Activated T-cell treated with anti-CD3 and anti-CD28 coated beads, Interleukin-2, amount 50 U/mL, for 72 hours (primary cell): ENCODE measurements at places on chromosomes 4 and X.

DNA sequence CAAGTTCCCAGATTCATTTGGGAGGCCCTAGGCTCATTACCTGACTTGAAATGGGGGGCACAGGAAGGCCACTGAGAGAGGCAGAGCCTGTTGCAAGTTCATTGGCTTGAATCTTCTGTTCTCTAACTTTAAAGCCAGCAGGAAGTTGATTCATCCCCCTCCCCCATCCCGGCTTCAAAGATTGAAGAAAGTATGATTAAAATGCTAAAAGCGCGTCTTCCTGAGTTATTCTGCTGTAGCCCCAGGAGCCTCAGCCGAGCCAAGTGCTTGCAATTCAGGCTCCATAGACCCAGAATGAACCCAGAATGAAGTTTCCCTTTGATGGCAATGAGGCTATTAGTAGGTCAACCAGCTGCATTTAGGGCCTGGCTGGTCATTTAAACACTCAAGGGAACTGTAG lies 14.7 kb downstream of the CHST7 start:
- H3K4me1 ChIP-seq: peaks cover 35% of the 10 kb centered on the region
- peak; percentile 48 for DNase-seq
- H3K4me3 ChIP-seq: peak overlapping the region; percentile 71
- H3K36me3 ChIP-seq: no peaks in the 10 kb centered on the region
- peaks cover 6% of the 10 kb centered on the region for H3K27me3 ChIP-seq
- peak overlapping the region; percentile 85 for H3K27ac ChIP-seq

- H3K4me1 ChIP-seq: peaks cover 36% of the 10 kb centered on the region
- H3K27ac ChIP-seq: no peak overlapping the region
- DNase-seq: no peak
- H3K27me3 ChIP-seq: no peaks in the 10 kb centered on the region
- H3K4me3 ChIP-seq: no peak overlapping the region
These were observed 1.1 kb downstream of the UBE2D3 start for GRCh38 chr4:102826105-102826889.

DNA sequence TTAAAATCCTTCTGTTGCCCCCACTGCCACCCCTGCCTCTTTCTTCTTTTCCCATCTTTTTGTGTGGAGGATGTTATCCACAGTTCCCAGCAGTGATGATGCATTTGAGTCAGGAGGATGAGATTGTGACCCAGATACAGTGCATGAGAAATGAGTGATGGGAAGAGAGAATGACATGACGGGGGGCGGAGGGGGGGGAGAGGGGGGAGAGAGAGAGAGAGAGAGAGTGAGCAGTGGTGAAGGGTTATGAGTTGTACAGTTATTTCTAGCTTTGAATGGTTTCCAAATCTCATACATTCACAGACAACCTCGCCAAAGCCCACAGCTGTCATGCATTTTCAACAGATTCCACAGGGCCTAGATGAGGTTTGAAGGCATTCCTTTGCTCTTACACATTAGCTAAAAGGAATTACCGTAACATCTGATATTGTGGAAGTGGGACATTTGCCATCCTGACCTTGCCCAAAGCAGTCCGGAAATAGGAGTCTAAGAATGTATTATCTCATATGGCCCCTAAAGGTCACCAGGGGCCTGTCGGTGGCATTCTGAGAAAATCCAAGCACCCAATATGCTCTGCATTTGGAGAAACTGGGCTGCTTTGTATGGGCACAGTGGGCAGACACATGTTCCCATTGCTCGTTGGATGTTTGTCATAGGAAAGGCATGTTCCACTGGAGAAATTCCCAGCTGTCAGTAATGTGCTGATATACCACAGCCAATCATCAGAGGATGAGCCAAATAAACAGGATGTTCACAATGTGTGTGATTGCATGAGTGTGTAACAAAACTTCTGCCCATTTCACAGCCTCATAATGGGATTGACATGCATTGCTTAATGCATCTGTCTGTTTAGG lies 435.8 kb downstream of the SPRY1 start:
- no peak for DNase-seq
- no peak overlapping the region for H3K4me3 ChIP-seq
- H3K27me3 ChIP-seq: no peaks in the 10 kb centered on the region
- no peaks in the 10 kb centered on the region for H3K36me3 ChIP-seq

DNA sequence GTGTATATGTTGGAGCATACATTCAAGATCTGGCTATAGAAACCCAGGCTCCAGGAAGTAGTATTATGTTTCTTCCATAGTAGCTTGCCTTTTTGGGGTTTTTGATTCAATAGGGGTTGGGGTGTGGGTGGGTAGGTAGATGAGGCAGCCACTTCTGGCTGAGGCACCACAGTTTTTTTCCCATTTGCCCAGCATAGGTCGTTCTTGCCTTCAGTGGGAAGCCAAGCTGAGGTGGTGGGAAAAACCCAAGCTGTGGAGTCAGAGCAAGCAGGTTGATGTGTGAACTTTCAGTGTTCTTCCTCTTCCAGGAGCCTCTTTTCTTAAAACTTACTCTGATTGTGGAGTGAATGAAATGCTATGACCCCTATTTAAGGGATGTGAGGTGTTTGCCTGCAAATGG lies 67.0 kb upstream of the RPS6KA3 start:
- no peak overlapping the region for H3K4me3 ChIP-seq
- DNase-seq: no peak
- H3K27me3 ChIP-seq: no peaks in the 10 kb centered on the region
- H3K36me3 ChIP-seq: peaks cover 1% of the 10 kb centered on the region

DNA sequence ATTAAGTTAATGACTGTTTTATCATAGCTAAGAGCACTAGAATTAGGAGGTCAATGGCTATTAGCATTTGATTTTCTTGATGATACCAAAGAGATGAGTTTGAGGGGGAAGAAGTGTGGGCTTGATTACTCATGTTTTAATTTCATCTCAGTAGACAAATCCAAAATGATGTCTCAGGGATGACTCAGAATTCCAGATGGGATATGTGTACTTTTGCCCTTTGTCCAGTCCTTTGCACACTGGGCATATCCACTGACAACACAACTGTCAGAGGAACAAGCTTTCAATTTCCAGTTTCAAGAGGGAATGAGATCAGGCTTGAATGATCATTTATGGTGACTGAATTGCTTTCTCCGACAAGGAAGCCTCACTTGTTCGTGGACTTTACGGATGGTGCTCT lies 325.3 kb upstream of the FTHL17 start:
- no peaks in the 10 kb centered on the region for H3K27me3 ChIP-seq
- no peaks in the 10 kb centered on the region for H3K36me3 ChIP-seq
- H3K4me1 ChIP-seq: no peaks in the 10 kb centered on the region
- no peak overlapping the region for H3K4me3 ChIP-seq
- no peak for DNase-seq

GRCh38 chrX:103531002-103531401 lies 11.7 kb upstream of the RAB40A start:
- H3K36me3 ChIP-seq: no peaks in the 10 kb centered on the region
- DNase-seq: no peak
- H3K27ac ChIP-seq: no peak overlapping the region

- H3K27ac ChIP-seq: no peak overlapping the region
- H3K4me3 ChIP-seq: no peak overlapping the region
- H3K4me1 ChIP-seq: no peaks in the 10 kb centered on the region
- H3K36me3 ChIP-seq: peaks cover 33% of the 10 kb centered on the region
- no peak for DNase-seq
These were observed 58.0 kb downstream of the STAP1 start for GRCh38 chr4:67616478-67616877.

DNA sequence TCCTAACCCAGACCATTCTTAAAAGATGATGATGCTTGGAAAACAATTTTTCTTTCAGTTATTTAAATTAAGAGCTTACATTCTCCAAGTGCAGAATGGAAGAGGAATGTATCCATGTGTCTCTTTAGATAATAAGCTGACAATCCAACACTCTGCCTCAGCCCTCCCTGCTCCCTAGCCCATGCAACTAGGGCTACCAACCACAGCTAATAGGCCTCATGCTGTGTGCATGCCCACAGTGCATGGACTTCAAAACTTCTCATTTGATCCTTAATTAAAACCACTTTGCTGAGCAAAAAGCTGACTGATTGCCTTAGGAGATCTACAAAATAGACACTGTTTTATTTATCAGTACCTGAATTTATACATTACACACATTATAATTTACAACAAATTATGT lies 473.9 kb downstream of the GALNTL6 start:
- no peak overlapping the region for H3K4me3 ChIP-seq
- no peak overlapping the region for H3K27ac ChIP-seq
- no peaks in the 10 kb centered on the region for H3K4me1 ChIP-seq
- H3K36me3 ChIP-seq: no peaks in the 10 kb centered on the region

DNA sequence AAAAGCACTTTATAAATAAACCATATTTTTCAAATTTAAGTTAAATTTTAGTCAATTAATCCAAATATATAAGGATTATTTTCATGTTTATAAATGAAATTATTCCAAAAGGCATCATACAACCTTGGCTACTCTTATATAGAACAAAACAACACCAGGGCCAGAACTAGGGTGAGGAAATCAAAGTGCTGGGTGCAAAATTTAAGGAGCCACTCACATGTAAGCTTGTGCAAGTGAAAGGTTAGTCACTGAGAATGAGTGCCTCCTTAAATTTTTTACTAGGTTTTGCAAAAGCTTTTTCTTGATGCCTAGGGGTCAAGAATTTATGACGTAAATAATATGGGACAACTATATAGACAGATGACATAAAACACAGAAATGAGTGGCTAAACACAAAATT lies 83.4 kb upstream of the COX18 start:
- H3K36me3 ChIP-seq: peaks cover 15% of the 10 kb centered on the region
- H3K27me3 ChIP-seq: no peaks in the 10 kb centered on the region
- DNase-seq: no peak
- H3K4me3 ChIP-seq: no peak overlapping the region
- no peaks in the 10 kb centered on the region for H3K4me1 ChIP-seq
- no peak overlapping the region for H3K27ac ChIP-seq

- no peaks in the 10 kb centered on the region for H3K36me3 ChIP-seq
- H3K4me1 ChIP-seq: no peaks in the 10 kb centered on the region
- no peak overlapping the region for H3K27ac ChIP-seq
These were observed 144.1 kb downstream of the FRYL start for GRCh38 chr4:48635980-48636379.

GRCh38 chrX:17836830-17837229 lies 24.3 kb downstream of the RAI2 start:
- DNase-seq: no peak
- H3K36me3 ChIP-seq: no peaks in the 10 kb centered on the region
- H3K27ac ChIP-seq: no peak overlapping the region

GRCh38 chr4:183718876-183719275 lies 59.8 kb downstream of the TRAPPC11 start:
- H3K36me3 ChIP-seq: no peaks in the 10 kb centered on the region
- H3K4me3 ChIP-seq: no peak overlapping the region
- peaks cover 5% of the 10 kb centered on the region for H3K27me3 ChIP-seq
- peaks cover 15% of the 10 kb centered on the region for H3K4me1 ChIP-seq
- DNase-seq: no peak
- no peak overlapping the region for H3K27ac ChIP-seq

DNA sequence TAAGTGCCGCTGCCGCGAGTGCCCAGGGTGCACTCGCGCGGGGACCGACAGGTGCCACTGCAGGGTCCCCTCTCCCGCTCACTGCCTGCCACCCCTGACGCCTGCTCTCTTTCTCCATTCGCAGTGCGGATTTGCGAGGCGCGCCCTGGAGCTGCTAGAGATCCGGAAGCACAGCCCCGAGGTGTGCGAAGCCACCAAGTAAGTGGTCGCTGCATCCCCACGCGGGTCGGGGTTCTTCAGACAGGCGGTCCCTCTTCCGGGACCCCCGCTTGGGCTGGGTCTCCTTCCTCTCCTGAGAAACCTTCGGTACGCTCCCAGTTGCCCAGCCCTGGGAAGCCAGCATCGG lies 547 bp downstream of the GUCY1A1 start:
- peaks cover 16% of the 10 kb centered on the region for H3K4me1 ChIP-seq
- H3K27me3 ChIP-seq: peaks cover 81% of the 10 kb centered on the region
- H3K36me3 ChIP-seq: peaks cover 1% of the 10 kb centered on the region
- no peak overlapping the region for H3K27ac ChIP-seq

GRCh38 chr4:124481123-124481522 lies 231.4 kb downstream of the ANKRD50 start:
- H3K27ac ChIP-seq: no peak overlapping the region
- no peaks in the 10 kb centered on the region for H3K4me1 ChIP-seq
- H3K36me3 ChIP-seq: no peaks in the 10 kb centered on the region
- no peak for DNase-seq
- no peaks in the 10 kb centered on the region for H3K27me3 ChIP-seq

DNA sequence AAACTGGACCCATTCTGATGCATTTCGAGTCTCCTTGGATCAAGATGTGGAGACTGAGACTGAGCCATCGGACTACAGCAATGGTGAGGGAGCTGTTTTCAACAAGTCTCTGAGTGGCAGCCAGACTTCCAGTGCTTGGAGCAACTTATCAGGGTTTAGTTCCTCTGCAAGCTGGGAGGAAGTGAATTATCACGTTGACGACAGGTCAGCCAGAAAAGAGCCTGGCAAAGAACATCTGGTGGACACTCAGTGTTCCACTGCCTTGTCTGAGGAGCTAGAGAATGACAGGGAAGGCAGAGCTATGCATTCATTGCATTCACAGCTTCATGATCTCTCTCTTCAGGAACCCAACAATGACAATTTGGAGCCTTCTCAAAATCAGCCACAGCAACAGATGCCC lies 84.8 kb downstream of the NEUROG2 start:
- H3K4me1 ChIP-seq: no peaks in the 10 kb centered on the region
- H3K4me3 ChIP-seq: no peak overlapping the region
- no peaks in the 10 kb centered on the region for H3K27me3 ChIP-seq
- no peak for DNase-seq

DNA sequence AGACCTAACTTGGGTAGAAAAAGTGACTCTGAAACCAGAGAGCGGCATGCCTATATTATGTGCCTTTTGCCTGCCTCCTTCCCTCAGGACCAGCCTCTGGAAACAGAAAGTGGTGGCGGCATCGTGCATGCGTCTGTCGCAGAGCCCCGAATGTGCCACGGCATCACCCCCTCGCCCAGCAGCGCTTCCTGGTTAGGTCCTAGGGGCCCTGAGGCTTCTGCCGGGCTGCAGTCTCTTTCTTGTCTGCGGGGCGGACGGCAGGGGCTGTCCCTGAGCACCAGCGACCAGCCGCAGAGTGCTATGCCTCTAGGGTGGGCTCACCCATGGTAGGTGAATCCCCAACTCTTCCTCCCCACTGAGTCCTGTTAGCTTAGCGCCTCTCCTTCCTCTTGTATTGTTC lies 68.7 kb downstream of the VSIG4 start:
- H3K36me3 ChIP-seq: no peaks in the 10 kb centered on the region
- no peak overlapping the region for H3K4me3 ChIP-seq
- no peak for DNase-seq
- H3K4me1 ChIP-seq: no peaks in the 10 kb centered on the region
- peaks cover 17% of the 10 kb centered on the region for H3K27me3 ChIP-seq
- H3K27ac ChIP-seq: no peak overlapping the region

- DNase-seq: no peak
- peaks cover 9% of the 10 kb centered on the region for H3K27me3 ChIP-seq
- H3K27ac ChIP-seq: no peak overlapping the region
- peaks cover 13% of the 10 kb centered on the region for H3K36me3 ChIP-seq
- H3K4me1 ChIP-seq: peaks cover 8% of the 10 kb centered on the region
- H3K4me3 ChIP-seq: no peak overlapping the region
These were observed 5.1 kb downstream of the IL3RA start for GRCh38 chrX:1341545-1342184.

DNA sequence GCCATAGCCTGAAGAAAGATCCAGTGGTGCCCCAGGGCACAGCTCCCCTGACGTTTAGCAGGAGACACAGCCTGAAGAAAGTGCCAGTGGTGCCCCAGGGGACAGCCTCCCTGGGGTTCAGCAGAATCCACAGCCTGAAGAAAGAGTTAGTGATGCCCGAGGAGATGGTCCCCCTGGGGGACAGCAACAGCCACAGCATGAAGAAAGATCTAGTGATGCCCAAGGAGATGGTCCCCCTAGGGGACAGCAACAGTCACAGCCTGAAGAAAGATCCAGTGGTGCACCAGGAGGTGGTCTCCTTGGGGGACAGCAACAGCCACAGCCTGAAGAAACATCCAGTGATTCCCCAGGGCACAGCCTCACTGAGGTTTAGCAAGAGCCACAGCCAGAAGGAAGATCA lies 2.8 kb downstream of the TEX13C start:
- no peaks in the 10 kb centered on the region for H3K4me1 ChIP-seq
- no peak overlapping the region for H3K27ac ChIP-seq
- no peak overlapping the region for H3K4me3 ChIP-seq
